NCI-H1694 (cell line): ENCODE measurements at places on chromosomes 11 and 22.

GRCh38 chr11:114358716-114359115 is 41.6 kb downstream of the C11orf71 start:
- no peak for DNase-seq

DNA sequence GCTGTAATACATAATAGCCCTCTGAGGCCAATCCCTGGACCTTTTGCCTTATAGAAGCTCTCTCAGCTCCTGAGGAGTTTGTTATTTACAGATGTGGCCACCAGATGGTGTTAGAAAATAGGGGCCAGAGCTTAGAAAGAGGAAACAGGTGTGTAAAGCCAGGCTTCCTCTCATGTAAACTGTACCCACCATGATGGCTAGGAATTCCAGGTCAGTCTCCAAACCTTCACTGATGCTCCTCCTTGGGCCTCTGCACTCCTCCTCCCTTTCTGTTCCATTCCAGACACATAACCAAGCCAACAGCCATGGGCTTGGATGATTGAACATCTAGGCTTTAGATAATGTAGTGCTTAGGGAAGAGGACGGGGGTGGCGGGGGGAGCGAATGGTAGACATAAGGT is 39.7 kb downstream of the USP35 start:
- peak; percentile 17 for DNase-seq

GRCh38 chr11:60951904-60952741 is at the start of gene SLC15A3:
Gene SLC15A3 (minus strand): TSS chr11:60952176. CDS start chr11:60951551, 625 bp downstream.
- no peak for DNase-seq

GRCh38 chr11:130874955-130875531 is 41.2 kb downstream of the SNX19 start:
- no peak for DNase-seq

- no peak for DNase-seq
These were observed 443.3 kb downstream of the MN1 start for GRCh38 chr22:27358096-27358870.

- DNase-seq, result no peak
These were observed 131.9 kb downstream of the SPATA19 start for GRCh38 chr11:133713406-133713805.

DNA sequence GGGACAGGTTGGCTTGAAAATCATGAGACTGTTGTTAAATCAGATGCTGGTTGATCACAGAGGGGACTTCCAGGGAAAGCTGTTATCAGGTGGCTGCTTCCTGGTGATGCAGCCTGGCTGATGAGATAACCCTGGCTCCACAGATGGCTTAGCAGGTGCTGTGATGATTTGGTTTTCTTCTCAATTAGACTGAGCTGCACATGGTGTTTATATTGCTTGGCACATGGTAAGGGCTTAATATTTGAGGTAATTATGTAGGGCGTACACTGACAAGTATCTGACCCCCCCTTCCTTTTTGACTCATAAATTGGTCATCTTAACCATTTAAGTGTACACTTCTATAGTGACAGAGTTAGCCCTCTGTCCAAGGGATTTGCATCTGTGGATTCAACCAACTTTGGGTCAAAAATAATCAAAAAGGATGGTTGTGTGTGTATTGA is 7.0 kb downstream of the RPS3 start:
- peak; percentile 58 for DNase-seq

DNA sequence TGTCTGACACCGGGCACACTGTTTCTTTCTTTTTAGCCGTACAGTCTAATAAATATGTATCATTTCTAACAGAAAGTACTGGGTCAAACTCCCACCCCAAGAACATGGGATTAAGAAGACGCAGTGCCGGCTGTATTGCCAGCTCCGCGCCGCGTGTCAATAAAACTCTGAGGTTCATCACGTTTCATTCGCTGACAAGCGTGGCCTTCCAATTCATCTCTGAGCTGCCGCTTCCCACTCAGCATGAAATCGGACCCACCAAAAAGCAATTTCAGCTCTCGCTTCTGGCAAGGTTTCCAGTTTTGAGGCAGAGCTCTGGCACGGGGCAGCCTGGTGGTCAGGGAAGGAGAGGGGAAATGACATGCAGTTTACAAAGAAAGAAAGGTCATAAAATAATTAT is 819.8 kb downstream of the OPCML start:
- DNase-seq, result no peak

DNA sequence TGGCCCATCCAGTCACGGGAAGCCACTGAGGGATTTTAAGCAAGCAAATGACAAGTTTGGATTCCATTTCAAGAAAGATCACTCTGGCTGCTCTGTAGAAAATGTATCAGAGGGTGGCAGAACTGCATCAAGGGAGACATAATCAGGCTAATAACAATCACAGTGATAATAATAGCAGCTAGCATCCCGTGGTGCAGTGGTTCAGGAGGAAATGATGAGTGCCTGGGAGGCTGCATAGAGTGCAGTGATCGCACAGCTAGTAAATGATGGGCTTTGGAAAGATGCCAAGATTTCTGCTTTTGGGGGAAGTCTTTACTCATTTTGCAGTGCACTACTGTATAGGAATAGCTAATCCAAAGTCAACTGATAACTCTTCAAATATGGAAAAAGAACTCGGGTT is 35.8 kb downstream of the TNRC6B start:
- peak; percentile 15 for DNase-seq

DNA sequence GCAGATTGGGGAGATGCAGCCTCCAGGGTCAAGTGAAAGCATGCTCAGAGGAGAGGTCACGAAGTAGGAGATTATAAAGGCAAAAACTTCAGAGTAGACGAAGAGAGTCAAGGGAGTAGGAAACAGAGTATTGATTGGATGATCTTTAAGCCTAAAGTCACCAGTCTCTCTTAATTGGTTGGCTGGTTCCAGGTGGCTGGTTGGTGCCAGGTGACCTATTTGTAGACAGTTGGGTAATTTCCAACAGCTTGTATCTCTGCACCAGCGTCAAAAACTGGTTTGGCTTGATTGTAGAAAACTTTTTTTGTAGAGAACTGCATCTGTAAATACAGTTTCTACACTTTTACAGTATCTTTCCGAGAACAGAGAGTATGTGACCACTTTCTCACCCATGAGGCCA is 75.7 kb upstream of the CCDC90B start:
- DNase-seq, result no peak

GRCh38 chr11:61056571-61056970 is 45.7 kb upstream of the CD5 start:
- no peak for DNase-seq

DNA sequence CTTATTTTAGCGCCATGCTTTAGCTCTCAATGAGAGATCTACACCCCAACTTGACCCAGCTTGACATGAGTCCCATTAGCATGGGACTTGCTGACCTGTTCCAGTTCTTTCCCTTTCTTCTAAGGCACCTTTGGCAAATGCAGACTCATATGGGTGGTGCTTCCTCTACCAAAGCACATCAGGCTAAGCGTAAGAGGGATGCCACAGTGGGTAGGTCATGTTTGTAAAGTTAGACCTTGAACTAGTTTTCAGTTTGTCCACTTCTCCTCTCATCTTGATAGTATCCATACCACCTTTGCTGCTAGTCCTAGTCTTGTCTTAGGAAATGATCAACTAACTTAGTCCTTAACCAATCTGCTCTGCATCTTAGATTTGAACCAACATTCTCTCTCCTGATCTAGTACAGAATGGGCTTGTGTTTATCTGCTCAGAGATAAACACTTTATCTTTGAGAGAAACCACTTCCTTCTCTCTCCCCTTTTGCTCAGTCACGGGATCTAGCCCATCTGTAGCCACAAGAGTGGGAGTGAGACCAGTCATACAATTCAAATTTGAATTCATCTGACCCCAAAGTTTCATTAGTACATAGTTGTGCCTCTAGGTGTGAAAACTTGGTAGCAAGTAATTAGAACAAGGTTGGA is 72.1 kb upstream of the CD44 start:
- DNase-seq, result no peak

GRCh38 chr11:133491680-133492383 is 40.5 kb downstream of the OPCML start:
- DNase-seq, result no peak

- DNase-seq, result no peak
These were observed 30.3 kb upstream of the NAP1L4 start for GRCh38 chr11:3022300-3022967.

DNA sequence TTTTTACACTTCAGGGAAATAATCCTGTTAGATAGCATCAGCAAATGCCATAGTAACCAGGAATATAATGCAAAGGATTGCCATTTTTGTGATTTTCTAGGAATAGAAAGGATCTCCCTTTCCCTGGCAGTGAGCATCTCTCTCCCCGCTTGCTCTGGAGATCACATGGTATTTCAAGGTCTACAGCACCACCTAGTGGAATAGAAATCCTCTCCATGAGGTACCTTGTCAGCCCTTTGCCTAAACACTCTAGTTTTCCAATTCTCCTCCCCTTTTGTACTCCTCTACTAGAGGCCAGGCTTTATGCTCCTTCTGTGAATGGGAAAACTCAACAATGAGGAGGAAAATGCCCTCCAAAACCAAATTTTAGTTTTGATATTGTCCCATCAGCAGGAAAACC is 78.4 kb downstream of the XRRA1 start:
- DNase-seq, result peak; percentile 32

DNA sequence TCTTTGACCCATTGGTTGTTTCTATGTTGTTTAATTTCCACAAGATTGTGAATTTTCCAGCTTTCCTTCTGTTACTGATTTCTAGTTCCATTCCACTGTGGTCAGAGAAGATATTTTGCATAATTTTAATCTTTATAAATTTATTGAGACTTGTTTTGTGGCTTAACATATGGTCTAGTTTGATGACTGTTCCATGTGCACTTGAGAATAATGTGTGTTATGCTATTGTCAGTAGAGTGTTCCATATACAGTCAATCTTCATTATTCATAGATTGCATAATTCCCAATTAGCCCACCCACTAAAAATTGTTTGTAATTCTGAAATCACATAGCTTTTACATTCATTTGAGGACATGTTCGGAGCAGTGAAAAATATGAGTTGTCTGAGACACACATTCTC is 346.1 kb upstream of the DDI1 start:
- DNase-seq, result no peak

GRCh38 chr11:44071157-44071556 is 5.1 kb downstream of the ACCS start:
- DNase-seq, result no peak

DNA sequence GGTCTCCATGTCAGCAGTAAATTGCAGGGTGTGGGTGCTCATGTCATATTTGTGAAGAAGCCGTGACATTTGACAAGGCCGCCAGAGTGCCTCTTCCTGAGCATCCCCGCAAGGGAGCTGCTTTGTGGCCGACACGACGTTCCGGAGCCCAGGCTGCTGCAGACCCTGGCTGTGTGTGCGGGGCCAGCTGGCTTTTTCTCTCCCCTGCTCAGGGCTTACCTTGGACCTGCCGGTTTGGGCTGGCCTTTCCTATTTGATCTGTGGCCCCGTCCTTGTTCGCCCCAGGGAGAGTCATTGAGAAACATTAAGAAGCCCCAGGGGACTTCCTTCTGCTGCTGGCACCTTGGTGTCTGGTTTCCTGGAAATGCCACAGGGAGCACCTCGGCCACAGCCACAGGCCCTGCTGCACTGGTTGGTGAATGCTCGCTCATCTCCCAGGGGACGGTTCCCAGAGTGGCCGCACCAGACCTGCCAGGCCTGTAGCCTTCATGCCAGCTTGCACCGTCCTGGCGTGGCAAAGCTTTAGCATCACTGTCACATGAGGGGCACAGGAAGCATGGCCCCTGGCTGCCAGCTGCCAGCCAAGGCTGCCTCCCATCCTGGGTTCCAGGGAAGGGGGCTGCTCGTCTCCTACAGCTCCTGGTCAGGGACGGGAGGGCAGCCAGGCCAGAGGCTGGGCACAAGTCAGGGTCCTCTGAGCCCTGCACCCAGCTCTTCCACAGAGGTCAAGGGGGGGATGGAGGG is 5.4 kb downstream of the GRK2 start:
- no peak for DNase-seq

DNA sequence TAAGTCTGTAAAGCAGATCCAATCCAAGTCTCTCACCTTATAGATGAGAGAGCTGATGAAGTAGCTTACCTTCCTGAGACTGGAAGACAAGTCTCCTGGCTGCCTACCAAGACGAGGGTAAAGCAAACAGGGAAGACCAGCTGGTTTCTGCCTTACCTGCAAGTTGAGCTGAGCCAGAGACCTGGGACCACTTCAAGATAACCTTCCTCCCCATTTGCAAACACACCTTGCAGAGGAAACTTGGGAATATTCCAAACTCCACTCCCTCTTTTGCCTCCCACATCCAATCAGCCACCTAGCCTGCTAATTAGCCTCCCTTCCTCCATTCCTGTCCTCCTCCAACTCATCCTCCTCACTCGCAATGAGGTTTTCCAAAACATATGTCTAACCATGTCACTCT is 23.4 kb upstream of the ROBO3 start:
- DNase-seq, result no peak

DNA sequence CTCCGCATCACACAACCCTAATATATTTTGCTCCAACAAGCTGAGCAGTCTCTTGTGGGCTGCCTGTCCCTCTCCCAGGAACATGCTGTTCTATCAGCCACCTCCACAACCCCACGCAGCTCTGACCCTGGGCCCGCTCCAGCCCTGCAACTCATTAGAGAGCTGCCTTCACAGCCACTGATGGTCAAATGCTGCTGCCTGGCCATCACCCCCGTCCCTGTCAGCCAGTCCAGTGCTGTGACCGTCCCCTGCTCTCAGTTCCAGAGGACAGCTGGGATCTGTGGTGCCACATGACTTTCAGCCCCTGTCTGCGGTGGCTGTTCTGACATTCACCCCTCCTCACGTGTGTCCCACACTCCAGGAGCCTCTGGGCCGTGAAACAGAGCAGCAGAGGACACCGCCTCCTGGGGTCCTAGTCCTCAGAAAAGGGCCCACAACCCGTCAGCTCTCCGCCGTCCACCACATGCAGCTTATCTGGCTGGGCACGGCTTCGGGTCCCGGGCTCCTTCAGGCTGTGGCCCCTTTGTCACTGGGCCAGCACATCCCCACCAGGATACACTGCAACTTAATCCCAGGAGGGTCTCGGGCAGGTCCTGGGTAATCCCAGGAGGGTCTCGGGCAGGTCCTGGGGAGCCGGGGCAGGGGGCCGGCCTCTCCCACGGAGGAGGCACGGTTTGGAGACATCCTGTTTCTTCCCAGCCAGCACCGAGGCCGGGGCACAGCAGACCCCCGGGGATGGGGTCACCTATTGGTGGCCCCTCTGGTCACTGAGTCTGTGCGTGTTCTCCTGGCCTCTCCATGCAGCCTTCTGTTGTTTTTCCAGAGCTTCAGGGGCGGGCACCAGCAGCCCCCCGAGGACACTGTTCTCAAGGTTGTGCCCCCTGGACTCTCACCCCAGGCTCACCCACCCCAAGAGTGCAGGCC is 15.1 kb downstream of the CRELD2 start:
- DNase-seq, result no peak

GRCh38 chr11:103552086-103552485 is 442.9 kb downstream of the DYNC2H1 start:
- no peak for DNase-seq
